RPMI7951 (cell line): ENCODE measurements at places on chromosomes 4 and X. TPM values are rescaled to one million over a fixed set of nuclear protein-coding genes. Genes with fewer than 3 reads are reported as not detected.

GPR50 gene
- total RNA-seq, result not detected in 2 replicates

MAGED4B gene
- total RNA-seq, result 2.2 and 3.2 TPM in 2 replicates

DNA sequence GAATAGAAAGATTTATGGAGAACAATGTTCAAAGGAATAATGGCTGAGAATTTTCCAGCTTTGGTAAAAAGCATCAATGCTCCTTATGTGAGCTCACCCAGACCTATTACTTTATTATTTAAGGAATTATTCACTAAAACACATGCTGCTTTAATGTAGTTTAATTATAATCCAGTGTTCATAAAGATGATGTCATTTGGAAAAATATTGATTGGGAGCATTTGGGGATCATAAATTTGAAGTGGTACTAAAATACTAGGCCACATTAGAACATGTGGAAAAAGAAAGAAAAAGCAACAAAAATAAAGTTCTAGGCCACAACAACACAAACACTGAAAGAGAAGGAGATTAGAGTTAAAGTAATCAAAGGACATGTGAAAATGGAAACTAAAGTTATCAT, 20.0 kb downstream of the SLC38A5 start:
- DNase-seq, result no peak

- no peak for DNase-seq
These were observed 13.5 kb upstream of the FGG start for GRCh38 chr4:154625971-154626370.

- peak; percentile 82 for DNase-seq
These were observed 30.9 kb downstream of the RNF212 start for GRCh38 chr4:1082215-1083182.
